ENCODE measurements at places on chromosomes 11 and 22.

DNA sequence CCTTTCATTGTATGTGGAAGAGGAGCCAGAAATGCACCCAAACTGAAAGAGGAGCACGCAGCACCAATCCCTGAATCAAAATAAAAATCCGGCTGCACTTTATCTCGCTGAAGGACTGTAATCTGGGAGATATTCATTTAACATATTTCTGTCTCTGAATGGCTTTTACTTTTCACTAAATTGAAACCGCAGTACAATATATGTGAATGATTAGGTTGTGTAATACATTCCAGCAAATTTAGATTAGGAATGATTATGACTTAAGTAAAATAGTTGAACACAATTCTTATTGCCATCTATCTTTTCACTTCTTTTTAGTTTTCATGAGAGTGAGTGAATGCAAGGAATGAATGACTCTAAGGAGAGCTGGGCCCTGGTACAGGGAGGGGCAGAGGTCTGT is 232.1 kb downstream of the ST3GAL4 start:
- DNase-seq, result no peak

DNA sequence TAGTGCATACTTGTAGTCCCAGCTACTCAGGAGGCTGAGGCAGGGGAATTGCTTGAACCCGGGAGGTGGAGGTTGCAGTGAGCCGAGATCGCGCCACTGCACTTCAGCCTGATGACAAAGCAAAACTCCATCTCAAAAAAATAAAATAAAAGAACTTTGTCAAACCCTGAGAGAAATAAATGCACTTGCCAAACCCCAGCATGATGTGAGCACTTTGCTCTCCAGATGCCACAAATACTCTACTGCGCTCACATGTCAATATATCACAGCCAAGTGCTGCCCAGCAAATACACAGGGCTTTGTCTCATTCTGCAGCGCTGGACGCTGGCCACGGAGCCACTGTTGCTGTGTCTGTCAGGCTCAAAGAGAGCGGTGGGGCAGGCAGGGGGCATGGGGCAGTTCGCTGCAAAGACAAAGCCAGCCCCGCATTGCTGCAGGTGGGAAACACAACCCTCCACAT is 45.1 kb downstream of the AHNAK start:
- no peak for DNase-seq

GRCh38 chr11:133350045-133350444 is 182.3 kb downstream of the OPCML start:
- DNase-seq, result no peak

- DNase-seq, result no peak
Measured at GRCh38 chr22:27129266-27129665, 471.9 kb downstream of the MIAT start.

DNA sequence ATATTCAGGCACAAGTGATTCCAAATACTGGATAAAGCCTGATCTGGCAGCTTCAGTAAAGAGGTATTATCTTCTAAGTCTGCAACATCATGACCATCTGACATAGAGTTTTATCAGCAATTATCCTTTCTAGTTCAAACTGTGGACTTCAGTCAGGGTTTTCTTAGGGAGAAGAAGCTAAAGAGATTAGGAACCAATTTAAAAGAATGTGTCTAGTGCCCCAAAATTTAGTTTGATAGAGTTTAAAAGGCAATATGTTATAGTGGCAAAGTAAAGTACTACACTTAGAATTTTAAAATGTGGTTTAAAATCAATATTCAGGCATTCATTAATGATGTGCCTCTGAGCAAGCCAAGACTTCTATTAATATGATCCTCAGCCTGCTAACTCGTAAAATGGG is 5.4 kb downstream of the PAK1 start:
- DNase-seq, result no peak

- DNase-seq, result no peak
Measured at GRCh38 chr11:23079382-23079813, 219.1 kb upstream of the CCDC179 start.

DNA sequence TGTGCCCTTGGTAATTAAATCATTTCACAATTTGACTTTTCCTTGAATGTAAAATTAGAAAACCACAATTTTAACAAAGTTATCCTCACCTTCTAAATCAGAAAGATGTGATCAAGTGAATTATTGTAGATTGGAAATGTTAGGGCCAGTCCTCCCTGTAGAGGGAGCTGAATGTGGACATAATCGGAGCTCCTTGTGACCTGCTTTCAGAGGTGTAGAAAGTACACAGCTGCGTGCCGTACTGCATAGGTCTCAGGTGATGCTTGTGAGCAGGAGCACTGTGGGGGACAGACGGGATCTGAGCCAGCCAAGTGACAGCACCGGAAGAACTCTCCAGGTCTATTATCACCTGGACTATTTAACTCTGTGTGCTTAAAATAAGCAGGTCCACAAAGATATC is 338.0 kb downstream of the AASDHPPT start:
- DNase-seq, result no peak

- DNase-seq, result no peak
Measured at GRCh38 chr11:112715056-112715455, 246.2 kb upstream of the NCAM1 start.

DNA sequence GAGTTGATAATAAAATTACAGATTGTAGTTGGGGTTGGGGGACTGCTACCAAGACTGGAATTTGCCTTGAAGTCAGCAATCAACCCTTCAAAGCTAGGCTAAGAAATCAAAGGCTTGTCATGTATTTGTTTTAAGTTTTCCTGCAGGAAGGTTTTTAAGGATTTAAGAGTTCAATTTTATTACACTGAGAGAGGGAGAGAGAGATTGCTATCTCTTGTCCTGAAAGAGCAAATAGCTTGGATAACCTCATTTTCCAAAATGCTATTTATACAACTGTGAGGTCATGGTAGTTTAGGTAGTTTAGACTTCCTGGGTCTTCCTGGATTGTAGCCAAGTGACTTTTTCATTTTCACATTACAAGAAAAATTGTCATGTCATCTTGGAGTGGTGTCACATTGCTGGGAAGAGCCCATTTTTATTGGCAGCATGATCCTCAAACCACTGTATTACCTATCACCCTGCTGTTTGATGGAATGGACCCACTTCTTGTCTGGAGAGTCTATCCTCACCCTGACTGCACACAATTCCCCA is 10.1 kb upstream of the PRSS23 start:
- no peak for DNase-seq

- DNase-seq, result no peak
Measured at GRCh38 chr11:94885581-94885980, 87.8 kb downstream of the CWC15 start.

All from activated T-helper 1 cell treated with Interleukin-2 at 50 U/mL for 16 hours (primary cell).